Stimulated activated CD4-positive, alpha-beta T cell treated with anti-CD3 and anti-CD28 coated beads, Interleukin-15, amount 100 ng/mL, for 1 hour (primary cell): ENCODE measurements at places on chromosomes 12 and 14.

- DNase-seq, result no peak
Observed at GRCh38 chr14:32820682-32821081, 118.0 kb upstream of the NPAS3 start.

DNA sequence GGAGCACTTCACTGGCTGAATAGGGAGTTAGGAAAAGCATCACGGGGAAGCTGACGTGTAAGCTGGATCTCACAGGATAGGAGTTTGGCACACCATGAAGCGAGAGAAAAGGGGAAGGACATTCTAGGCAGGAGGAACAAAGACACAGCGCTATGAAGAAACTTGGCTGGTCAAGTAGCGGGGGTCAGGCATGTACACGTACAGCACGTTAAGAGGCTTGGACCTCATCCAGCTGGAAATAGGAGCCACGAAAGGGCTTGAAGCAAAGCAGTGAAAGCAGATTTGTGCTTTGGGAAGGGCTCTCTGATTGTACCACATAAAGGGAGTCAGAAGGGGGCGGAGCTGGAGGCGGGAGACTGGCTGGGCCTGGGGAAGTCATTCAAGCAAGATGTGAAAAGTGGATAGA, 19.6 kb upstream of the GALNT8 start:
- no peak for DNase-seq

- no peak for DNase-seq
Observed at GRCh38 chr14:54787261-54787660, 115.4 kb downstream of the GCH1 start.

GRCh38 chr12:51972849-51973273, 21.4 kb downstream of the ACVR1B start:
- DNase-seq, result no peak

DNA sequence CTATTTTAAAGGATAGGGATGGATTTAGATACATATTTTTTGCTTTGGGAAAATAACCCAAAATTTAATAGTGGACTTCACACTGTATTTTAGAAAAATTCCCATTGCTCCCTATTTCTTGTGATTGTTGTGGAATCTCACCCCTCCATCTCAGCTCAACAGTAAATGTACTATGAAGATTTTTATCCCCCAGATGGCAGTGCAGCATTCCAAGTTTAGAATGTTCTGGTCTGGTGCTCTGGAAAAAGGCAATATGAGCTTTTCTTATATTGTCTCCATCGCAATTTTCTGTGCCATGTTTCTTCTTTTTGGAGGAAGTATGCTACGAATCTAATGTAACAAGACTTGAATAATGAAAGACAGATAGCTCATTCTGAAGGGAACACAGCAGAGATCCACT, 471.7 kb upstream of the SYT1 start:
- DNase-seq, result no peak

DNA sequence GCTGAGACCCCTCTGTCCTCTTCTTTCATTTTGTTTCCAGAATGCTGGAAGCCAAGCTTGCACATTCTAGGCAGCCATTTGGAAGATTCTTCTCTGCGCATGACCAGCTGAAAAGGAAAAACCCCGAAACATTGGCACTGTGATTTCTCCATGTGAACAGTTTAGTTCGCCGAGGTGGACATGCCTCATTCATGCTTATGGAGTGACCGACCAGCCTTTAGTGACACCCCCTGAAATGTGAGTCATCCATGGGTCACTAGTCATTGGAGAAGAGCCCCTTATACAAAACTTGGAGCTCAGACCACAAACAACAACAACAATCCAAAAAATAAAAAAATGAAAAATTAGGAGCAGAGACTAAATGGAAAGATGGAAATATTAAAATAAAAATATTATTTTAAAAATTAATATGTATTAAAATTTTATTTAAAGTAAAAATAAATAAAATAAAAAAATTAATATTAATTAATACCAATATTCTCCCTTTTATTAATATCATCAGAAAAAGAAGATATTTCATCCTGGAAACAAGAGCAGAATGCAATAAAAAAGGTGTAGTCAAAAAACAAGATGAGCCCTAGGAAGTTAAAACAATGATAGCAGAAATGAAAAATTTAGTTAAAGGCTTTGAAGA, 9.5 kb upstream of the KRT7 start:
- DNase-seq, result no peak

DNA sequence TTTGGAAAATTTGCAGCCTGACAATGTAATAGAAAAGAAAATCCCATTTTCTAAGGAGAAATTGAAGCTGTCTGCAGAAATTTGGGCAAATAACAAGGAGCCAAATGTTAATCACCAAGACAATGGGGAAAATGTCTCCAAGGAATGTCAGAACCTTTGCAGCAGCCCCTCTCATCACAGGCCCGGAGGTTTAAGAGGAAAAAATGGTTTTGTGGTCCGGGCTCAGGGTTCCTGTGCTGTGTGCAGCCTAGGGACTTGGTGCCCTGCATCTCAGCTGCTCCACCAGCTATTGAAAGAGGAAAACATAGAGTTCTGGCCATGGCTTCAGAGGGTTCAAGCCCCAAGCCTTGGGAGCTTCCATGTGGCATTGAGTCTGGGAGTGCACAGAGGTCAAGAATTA, 298.9 kb downstream of the ATXN7L3B start:
- DNase-seq, result no peak

DNA sequence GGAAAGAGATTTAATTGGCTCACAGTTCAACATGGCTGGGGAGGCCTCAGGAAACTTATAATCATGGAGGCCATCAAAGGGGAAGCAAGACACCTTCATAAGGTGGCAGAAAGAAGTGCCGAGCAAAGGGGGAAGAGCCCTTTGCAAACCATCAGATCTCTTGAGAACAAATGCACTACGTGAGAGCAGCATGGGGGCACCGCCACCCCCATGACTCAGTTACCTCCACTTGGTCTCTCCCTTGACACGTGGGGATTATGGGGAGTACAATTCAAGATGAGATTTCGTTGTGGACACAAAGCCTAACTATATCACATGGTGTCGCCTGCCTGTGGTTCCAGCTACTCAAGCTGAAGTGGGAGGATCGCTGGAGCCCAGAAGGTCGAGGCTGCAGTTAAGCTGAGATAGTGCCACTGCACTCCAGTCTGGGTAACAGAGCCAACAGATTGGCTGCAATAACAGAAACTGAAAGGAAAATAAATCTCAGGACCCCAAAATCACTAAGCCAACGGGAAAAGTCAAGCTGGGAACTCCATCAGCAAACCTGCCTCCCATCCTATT, 10.0 kb upstream of the CDCA4 start:
- no peak for DNase-seq

DNA sequence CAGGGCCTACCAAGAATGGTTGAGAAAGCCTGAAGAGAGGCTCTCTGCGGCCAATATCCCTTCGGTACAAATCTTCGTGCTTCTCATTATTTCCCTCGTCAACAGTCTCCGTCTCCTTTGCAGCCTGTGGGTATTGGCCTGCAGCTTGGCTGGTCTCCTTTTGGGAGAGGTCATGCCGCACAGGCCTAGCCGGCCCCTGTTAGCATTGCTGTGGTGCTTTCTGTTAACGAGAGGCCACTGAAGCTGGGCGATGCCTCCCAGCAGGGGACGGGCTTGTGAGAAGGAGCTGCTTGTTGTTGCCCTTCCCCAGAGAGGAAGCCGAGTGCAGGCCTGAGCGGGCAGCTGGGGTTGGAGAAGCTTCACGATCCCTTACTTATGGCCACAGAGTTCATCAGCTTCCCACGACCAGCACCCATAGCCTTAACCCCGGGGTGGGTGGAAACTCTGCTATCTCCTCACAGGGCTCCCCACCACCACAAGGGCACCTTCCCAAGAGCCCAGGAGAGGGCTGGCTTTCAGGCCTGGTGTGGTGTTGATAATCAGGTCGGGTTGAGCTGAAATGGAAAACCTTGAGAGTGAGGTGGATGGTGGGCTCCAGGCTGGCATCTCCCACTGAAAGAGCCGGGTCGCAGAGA, 228.6 kb downstream of the ZFP36L1 start:
- no peak for DNase-seq

DNA sequence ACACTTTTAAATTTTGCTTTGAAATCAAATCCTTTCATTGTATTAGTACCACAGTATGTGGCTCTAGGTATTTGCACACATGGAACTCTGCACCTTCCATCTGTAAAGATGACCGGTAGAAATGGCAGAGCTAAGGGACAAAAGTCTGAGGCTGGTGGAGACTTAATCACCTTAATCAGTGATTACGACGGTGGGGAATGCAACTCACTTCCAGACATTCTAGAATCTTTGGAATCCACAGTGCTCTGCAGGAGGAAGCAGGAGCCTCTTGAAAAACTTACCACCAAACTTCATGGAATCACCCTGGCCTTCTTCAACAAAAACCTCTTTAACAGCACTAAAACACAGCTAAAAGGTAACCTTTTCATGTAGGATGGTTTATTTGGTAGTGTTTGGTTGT, 3.9 kb upstream of the DACT1 start:
- DNase-seq, result no peak
